ENCODE measurements at places on chromosomes 5 and 9. TPM values are rescaled to one million over a fixed set of nuclear protein-coding genes. Genes with fewer than 3 reads are reported as not detected.

Gene LMAN2
- 478 TPM for total RNA-seq

Gene FYB1
- 14.6 TPM for total RNA-seq

Gene ESM1
- total RNA-seq: 0.28 TPM

Gene PCDHGB4
- 1.7 TPM for total RNA-seq

Gene CYLC2
- total RNA-seq: not detected

Gene CCNI2
- total RNA-seq: 0.05 TPM

Gene HNRNPA0
- total RNA-seq: 12.9 TPM

Gene ARSK
- total RNA-seq: 2.4 TPM

Gene LCP2
- total RNA-seq: 7.3 TPM

Gene GAPT
- 1.4 TPM for total RNA-seq

Gene MED22
- total RNA-seq: 9.5 TPM

Gene SLC36A1
- 18.8 TPM for total RNA-seq

Gene SCGB3A2
- not detected for total RNA-seq

Gene PCDHB10
- total RNA-seq: 0.17 TPM

Gene OLFM1
- total RNA-seq: 3.7 TPM

Gene CDH18
- total RNA-seq: not detected

Gene PRELID2
- total RNA-seq: 24.9 TPM

Gene WWC1
- total RNA-seq: 25.1 TPM

Gene GTF3C4
- total RNA-seq: 7.0 TPM

Gene SLC45A2
- 1.3 TPM for total RNA-seq

Gene CDKN2B-AS1
- total RNA-seq: 0.42 TPM

Gene PDE6A
- total RNA-seq: not detected

Gene GABRP
- total RNA-seq: 0.08 TPM

Gene ADAMTSL1
- total RNA-seq: 2.6 TPM

Gene PAPPA
- total RNA-seq: 0.33 TPM

Gene CSF1R
- 26.4 TPM for total RNA-seq

Gene C5orf63
- 4.4 TPM for total RNA-seq

Gene SLC4A9
- not detected for total RNA-seq

Gene PTPRD
- 34.2 TPM for total RNA-seq

Gene SCGB3A1
- not detected for total RNA-seq

Gene LHX2
- total RNA-seq: 2.0 TPM

Gene IL4
- not detected for total RNA-seq

Gene SEMA6A
- total RNA-seq: 11.4 TPM

Gene TAF11L5
- not detected for total RNA-seq

Gene PDE8B
- total RNA-seq: 0.59 TPM

Gene KCNN2
- total RNA-seq: 4.6 TPM

Gene BRINP1
- total RNA-seq: 0.33 TPM

Gene PDLIM7
- total RNA-seq: 7.0 TPM

Gene FBP1
- total RNA-seq: 27.8 TPM

Gene FOXD4L4
- 0.05 TPM for total RNA-seq

Gene CLIC3
- 0.33 TPM for total RNA-seq

Gene FOXD4L3
- 0.08 TPM for total RNA-seq

Gene ENTREP1
- 0.33 TPM for total RNA-seq

Gene PCDHB15
- 0.59 TPM for total RNA-seq

Gene SLCO6A1
- not detected for total RNA-seq

Gene GPRIN1
- 0.23 TPM for total RNA-seq

Gene TAS2R1
- total RNA-seq: not detected

Data from liver (tissue), 10 donors.